Bone marrow (tissue), 2 donors: ENCODE measurements at places on chromosomes 12 and 14.
A peak's percentile ranks its signal among the peaks of the same experiment; 100 is the strongest.

DNA sequence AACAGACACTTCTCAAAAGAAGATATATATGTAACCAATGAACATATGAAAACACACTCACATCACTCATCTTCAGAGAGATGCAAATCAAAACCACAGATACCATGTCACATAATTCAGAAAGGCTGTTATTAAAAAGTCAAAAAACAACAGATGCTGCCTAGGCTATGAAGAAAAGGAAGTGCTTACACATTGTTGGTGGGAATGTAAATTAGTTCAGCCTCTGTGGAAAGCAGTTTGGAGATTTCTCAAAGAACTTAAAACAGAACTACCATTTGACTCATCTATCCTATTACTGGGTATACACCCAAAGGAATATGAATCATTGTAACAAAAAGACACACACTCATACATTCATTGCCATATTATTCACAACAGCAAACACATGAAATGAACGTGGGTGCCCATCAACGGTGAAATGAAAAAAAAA lies 35.1 kb downstream of the EIF2S3B start:
- peak; percentile 94 for DNase-seq

- no peak for DNase-seq
Measured at GRCh38 chr12:43337571-43338444, 214.2 kb downstream of the ADAMTS20 start.

DNA sequence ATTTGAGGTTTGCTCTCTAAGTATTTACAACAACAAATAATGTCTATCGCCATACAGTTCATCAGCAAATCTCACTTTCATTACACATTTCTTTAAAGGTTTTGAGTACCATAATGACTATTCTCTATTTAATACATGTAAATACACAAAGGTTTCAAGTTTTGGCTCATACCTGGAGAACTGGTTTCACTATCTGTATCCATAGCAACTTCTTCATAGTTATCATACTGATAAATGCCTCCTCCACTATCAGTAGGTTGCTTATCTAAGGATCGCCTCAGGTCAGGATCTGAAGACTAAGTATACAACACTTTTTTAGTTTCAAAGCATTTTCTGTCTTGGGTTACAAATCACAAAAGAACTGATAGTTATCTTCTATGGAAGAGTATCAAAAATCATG lies 21.4 kb downstream of the ZFC3H1 start:
- no peak for DNase-seq

DNA sequence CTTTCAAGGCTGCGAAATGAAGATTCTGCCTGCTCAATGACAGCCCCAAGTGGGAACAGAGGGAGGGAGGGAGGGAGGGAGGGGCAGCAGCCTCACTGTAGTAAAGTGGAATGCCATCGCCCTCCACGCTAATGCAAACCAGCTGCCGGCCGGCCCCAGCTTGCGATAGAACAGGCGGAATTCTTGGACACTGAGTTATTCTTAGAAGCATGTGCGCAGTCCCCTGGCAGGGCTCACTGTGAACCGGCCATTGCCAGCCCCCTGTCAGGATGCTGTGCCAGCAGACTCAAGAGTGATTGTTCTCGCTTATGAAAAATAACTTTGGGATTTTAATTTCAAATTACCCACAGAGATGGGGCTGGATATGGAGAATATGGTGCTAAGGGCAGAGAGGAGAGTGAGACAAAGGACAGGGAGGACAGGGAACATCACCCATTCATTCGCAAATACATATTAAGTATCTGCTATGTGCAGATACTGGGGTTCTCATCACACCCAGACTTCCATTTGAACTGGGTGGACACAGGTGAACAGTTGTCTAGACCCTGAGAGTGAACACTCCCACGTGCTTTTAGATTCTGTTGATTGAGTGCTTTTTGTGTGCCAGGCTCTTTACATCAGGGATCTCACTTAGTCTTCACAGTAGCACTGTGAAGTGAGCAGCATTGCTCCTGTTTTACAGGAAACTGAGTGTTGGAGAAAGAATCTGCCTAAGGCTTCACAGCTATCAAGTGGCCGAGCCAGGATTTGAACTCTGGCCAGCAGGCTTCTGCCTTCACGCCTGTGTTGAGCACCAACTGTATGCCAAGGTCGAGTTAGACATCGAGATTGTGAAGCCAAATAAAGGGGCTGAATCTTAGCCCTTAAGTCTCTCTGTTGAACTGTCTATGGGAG lies 192.9 kb downstream of the C12orf75 start:
- no peak for DNase-seq

- DNase-seq = no peak
Measured at GRCh38 chr12:132397152-132397933, 68.0 kb upstream of the GALNT9 start.

GRCh38 chr12:28938581-28939235 lies 210.4 kb upstream of the FAR2 start:
- DNase-seq = no peak

DNA sequence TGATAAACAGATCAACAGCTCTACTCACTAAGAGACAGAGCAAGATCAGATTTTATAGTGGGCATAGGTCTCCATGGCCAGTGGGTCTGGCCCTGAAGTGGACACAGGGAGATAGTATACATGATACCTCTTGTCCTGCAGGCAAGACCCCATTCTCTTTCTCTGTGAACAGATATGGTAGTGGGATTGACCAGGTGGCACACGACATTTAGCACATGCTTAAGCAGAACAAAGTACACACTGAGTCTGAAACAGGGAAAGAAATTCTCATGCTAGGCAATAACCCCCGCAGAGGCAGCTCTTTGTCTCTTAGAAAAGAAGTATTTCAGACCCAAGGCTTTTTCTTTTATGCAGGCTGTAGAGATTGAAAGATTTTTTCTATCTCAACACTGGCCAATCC lies 1331.2 kb downstream of the FSCB start:
- no peak for DNase-seq

- DNase-seq = no peak
Measured at GRCh38 chr12:105706973-105707334, 376.5 kb downstream of the C12orf75 start.

GRCh38 chr12:76908303-76909017 lies 29.6 kb upstream of the CSRP2 start:
- DNase-seq = no peak

DNA sequence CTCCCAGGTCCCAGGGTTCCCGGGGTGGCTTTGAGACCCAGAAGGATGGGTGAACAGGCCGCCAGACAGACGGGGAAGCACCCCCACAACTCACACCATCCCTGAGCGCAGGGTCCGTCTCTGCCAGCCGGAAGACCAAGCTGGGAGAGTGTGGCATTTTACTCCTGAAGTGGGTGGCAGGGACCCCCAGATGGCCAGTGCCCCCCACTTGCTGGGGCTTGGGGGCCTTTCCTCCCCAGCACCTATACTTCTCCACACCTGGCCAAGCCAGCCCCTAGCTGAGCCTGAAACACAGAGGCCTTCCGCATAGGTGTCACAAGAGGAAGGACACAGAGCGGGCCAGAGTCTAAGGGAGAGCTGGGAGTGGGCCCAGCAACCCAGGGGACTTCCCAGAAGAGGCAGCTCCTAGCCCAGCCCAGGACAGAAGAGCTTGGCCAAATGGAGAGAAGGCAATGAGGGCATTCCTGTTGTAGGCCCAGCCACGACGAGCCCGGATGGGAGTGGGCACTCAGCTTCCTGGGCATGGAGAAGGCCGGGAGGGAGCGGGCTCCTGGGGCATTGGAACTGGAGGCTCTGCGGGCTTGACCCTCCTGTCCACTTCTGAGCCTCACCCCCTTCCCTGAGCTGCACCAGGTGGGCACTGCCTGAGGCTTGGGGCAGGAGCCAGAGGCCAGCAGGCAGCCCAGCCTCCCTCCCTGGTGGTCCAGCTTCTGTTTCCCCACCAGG lies 3.3 kb downstream of the AHNAK2 start:
- DNase-seq = no peak

DNA sequence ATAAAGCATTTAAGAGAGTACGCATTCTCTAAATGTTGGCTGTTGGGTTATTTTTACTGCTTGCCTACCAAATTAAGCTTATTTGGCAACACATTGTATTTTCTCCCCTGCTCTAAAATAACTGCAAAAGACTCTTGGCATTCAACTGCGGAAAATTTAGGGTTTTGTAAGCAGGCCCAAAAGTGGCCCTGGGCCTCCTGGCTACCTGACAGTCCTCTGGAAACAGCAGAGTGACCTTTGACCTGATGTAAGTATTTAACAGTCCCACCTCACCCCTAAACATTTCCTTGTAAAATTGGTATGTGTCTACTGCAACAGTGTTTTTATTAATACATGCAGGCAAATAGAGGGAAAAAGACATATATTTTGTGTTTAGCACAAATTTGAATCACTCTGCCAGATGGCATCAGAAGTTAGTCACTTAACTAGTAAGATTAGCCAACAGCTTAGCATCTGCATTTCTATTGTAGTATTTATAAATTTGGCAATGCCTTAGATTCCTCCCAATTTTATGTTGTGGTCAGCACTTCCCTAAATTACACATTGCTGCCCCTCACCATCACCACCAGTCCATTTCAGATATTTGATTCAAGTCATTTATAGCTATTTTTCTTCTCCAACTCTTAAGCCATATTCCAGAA lies 11.2 kb downstream of the LLPH start:
- DNase-seq = no peak

DNA sequence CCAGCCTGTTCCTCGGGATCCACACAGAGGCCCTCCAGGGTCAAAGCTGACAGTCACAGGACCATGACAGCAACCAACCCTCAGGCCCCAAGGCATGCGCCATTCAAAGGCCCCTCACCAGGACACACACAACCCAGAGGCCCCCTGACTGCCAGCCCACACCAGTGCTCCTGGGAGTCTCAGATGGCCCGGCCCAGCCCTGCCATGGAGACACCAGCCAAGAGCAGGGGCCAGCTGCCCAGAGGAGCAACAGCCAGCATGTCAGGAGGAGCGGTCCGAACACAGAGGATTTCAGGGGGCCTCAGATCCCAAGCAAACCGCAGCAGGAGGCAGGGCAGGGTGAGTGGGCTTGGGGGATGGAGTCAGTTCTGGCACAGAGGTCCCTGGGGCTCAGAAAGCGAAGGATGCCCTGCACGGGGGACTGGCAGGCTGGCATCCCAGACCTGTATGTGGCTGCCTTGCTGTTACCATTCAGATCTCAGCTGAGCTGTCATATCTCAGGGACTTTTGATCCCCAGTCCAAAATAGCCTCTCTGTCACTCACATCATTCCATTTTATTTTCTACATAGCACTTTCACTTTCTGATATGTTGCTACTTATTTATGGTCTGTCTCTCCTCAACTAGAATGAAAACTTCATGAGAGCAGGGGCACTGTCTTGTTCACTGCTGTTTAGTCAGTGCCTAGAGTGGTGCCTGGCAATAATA lies 4.8 kb downstream of the TMEM229B start:
- no peak for DNase-seq

- DNase-seq = peak; percentile 80
Measured at GRCh38 chr12:38905480-38906351, at the start of gene CPNE8. Gene CPNE8 (minus strand): TSS chr12:38905591. CDS start chr12:38905534, 57 bp downstream.

DNA sequence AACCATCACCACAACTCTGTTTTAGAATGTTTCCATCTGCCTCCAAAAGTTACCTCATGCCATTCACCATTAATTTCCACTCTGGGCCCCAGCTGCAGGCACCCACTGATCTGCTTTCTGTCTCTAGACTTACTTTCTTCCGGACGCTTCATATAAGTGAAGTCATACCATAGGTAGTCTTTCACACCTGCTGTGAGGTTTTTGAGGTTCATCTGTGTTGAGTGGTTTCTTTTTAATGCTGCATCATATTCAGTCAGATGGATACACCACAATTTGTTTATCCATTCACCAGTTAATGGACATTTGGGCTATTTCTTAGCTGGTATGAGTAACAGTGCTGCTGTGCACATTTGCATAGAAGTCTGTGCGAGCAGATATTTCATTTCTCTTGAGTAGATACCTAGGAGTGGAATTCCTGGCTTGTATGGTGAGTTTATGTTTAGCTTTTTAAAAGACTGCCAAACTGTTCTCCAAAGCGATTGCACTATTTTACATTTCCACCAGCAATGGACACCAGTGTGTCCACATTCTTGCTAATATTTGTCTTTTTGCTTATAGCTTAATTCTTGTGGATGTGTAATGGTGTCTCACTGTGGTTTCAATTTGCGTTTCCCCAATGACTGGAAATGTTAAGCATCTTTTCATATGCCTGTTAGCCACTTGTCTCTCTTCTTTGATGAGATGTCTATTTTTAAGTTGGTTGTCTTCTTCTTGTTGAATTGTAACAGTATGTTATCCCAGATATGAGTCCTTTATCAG lies 48.3 kb downstream of the ZFYVE21 start:
- no peak for DNase-seq

- no peak for DNase-seq
Measured at GRCh38 chr12:68425998-68426397, 93.8 kb upstream of the MDM1 start.

DNA sequence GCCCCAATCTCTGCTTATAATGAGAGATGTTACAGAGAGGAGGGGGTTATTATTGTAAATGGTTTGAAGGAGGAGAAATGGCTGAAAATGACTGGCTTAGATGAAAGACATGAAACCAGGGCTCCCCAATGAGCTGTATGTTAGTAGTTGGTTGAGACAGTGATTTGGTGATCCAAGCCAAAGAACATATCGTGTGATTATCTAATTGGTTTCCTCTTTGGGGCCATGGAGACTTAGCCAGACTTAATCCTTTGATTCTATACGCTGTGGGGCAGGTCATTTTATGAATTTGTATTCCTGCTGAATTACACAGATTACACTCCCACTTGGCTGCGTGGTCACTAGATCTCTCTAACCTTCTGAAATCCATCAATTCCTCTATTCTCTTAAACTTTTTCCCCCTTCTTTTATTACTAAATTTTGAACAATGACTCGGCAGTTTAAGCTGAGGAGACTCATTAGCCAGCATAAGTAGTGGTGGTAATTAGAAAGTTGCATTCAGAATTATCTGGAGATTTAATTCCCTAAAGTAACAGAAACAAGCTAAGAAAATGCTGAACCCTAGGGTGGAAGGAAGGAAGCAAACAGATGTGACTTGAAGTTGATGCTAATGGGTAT lies 5.3 kb downstream of the TTC8 start:
- DNase-seq = no peak

GRCh38 chr12:32516230-32516629 lies 116.9 kb downstream of the FGD4 start:
- peak; percentile 62 for DNase-seq

- DNase-seq = no peak
Measured at GRCh38 chr14:43014338-43014737, 1407.7 kb downstream of the LRFN5 start.

GRCh38 chr14:94601884-94602391 lies 10.3 kb upstream of the SERPINA3 start:
- no peak for DNase-seq

DNA sequence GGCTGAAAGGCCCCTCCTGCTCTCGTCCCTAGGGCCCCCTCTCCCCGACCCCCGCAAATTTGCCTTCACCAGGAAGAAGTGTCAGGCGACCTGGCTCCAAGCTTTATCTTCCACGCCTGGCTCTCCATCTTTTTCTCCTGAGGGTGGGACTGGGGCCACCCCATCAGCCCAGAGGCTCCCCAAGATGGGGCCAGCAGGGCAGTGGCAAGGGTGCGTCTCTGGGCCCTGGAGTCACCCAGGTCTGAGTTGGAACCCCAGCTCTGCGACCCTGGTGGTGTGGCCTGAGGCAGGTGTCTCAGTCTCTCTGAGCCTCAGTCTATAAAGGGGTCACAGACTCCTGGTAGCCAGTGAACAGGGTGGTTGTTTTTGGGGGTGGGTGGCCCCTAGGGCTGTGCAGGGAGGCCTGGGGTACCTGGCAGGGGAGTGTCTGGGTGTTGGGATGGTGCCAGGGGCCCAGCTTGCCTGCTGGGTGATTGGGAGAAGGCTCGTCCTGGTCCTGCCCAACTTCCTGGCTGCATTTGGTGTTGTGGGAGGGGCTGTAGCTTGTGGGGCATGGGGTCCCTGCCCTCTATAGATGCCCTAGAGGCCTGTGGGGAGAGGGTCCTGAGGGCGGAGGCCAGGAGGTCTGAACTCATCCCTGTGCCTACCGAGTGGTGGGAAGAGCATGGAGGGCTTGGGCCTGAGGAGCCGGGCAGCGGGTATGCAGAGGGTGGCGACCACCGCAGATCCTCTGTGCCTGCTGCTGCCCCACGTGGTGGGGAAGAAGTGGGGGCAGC lies 7.6 kb downstream of the KIF26A start:
- no peak for DNase-seq
